ENCODE measurements at places on chromosomes 13 and 19.

DNA sequence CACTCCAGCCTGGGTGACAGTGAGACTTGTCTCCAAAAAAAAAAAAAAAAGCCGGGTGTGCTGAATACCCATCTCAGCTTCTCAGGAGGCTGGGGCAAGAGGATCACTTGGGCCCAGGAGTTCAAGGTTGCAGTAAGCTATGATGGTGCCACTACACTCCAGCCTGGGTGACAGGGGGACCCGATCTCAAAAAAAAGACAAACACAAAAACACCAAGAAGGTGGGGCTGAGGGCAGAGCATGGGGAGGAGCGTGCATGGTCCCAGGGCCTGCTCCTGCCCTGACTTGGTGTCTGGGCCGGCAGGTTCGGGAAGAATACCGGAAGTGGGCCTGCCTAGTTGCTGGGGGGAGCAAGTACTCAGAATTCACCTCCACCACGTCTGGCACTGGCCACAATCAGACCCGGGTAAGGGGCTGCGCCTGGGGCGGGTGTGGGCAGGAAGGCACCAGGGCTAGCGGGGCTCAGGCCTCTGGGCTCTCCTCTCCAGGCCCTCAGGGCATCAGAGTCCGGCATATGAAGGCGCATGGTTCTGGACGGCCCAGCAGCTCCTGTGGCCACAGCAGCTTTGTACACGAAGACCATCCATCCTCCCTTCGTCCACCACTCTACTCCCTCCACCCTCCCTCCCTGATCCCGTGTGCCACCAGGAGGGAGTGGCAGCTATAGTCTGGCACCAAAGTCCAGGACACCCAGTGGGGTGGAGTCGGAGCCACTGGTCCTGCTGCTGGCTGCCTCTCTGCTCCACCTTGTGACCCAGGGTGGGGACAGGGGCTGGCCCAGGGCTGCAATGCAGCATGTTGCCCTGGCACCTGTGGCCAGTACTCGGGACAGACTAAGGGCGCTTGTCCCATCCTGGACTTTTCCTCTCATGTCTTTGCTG is 11.3 kb downstream of the DDX39A start:
- H3K27me3 ChIP-seq: no peaks in the 10 kb centered on the region
- H3K27ac ChIP-seq: no peak overlapping the region
- no peak overlapping the region for H3K4me3 ChIP-seq
- H3K4me1 ChIP-seq: peaks cover 13% of the 10 kb centered on the region
- peaks cover 74% of the 10 kb centered on the region for H3K36me3 ChIP-seq
- no peak for DNase-seq

GRCh38 chr19:35752746-35753350 is 4.0 kb downstream of the HSPB6 start:
- H3K4me3 ChIP-seq: no peak overlapping the region
- no peaks in the 10 kb centered on the region for H3K27me3 ChIP-seq
- no peak overlapping the region for H3K27ac ChIP-seq
- H3K36me3 ChIP-seq: peaks cover 32% of the 10 kb centered on the region
- peaks cover 33% of the 10 kb centered on the region for H3K4me1 ChIP-seq

DNA sequence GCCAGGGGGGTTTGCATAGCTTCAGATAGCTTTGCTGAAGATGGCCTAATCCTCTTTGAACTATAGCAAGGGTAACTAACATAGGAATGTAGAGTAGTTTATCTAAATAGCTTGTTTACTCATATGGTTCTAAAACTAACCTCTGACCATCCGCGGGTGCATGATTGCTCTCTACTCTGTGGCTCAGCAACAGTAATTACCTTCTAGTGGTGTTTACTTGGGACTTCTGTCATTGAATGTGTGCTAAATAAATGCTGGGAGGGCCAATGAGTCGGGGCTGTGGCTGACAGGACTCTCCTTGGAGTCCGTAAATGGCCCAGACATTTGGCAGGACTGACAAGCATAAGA is 1461.9 kb downstream of the UQCRFS1 start:
- no peaks in the 10 kb centered on the region for H3K4me1 ChIP-seq
- DNase-seq: no peak
- no peak overlapping the region for H3K27ac ChIP-seq
- H3K27me3 ChIP-seq: no peaks in the 10 kb centered on the region
- no peak overlapping the region for H3K4me3 ChIP-seq

GRCh38 chr13:44605275-44605674 is 29.1 kb upstream of the TSC22D1 start:
- H3K36me3 ChIP-seq: no peaks in the 10 kb centered on the region
- H3K4me1 ChIP-seq: no peaks in the 10 kb centered on the region
- H3K27me3 ChIP-seq: no peaks in the 10 kb centered on the region
- no peak overlapping the region for H3K4me3 ChIP-seq

- peak; percentile 76 for DNase-seq
- H3K4me3 ChIP-seq: no peak overlapping the region
- H3K27me3 ChIP-seq: no peaks in the 10 kb centered on the region
- peaks cover 5% of the 10 kb centered on the region for H3K4me1 ChIP-seq
- H3K36me3 ChIP-seq: peaks cover 33% of the 10 kb centered on the region
These were observed 73.0 kb downstream of the IPO5 start for GRCh38 chr13:98026457-98026857.

DNA sequence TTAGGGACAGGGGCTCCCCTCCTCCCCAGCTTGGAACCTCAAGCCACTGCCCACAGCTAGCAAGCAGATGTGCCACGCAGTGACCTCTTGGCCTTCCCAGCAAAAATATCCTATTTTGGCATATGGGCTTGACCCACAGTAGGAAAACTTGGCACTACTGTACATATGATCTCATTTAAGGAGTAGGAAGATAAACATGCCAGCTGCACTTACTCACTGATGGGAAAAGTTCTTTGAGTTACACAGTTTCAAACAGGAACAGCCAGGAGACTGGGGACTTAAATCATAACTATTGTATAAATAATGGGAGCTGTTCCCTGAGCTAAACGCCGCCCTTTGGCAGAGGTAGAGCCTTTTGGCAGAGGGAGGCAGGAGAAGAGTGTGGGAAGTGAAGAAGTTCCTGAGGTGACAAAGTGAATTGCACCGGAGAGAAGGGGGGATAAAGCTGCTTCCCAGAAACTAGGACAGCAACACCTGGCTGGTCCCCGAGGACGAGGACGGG is 6.1 kb downstream of the SACS start:
- H3K4me3 ChIP-seq: no peak overlapping the region
- peaks cover 9% of the 10 kb centered on the region for H3K4me1 ChIP-seq
- H3K27me3 ChIP-seq: no peaks in the 10 kb centered on the region
- H3K27ac ChIP-seq: peak overlapping the region; percentile 98
- DNase-seq: peak; percentile 64
- H3K36me3 ChIP-seq: no peaks in the 10 kb centered on the region

DNA sequence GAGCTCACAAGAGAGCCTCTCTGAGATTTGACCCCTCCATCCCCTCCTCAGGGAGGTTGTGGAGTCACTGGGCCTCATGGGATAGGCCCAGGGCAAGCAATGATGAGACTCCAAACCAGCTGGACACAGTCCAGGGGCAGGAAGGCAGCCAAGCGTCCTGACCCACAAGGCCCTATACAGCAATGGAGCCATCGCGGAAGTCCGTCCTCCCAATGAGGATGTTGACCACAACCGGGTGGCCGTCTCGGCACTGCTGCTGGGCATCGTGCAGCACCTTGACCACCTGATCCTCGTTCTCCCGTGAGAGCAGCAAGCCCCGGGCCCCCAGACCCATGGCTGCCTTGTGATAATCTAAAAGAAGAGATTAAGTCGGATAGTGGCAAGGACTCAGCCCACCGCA is 7.9 kb downstream of the SYDE1 start:
- no peak for DNase-seq
- no peak overlapping the region for H3K4me3 ChIP-seq
- peaks cover 4% of the 10 kb centered on the region for H3K4me1 ChIP-seq
- no peaks in the 10 kb centered on the region for H3K27me3 ChIP-seq
- peaks cover 95% of the 10 kb centered on the region for H3K36me3 ChIP-seq

DNA sequence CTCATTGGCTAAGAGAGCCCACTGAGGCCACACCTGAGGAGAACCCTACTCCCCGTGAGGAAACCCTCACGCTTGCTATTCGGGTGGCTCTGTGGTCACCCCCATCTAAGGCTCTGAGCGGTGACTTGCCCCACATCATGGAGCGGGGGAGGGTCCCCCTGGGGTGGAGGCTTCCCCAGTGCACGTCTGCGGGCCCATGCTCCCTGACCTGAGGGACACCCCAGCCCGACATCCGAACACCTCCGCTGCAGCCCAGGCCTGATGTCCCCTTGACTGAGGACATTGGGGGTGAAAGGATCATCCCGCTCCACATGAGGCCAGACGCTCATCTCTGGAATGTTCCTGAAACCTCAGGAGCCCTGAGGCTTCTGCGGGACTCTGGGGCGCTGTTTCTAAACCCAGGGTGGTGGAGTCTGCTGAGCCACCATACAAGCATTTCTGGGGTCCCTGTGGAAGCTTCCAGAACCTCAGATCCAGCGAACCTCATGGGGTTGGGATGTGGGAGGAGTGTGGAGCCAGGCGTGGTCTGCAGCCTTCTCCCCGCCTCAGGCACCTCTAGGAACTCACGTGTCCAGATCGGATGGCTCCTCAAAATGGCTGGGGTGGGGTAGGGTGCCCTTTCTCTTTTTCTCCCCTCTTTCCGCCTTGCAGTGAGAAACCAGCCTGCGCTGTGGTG is 19.9 kb downstream of the TMED1 start:
- no peaks in the 10 kb centered on the region for H3K27me3 ChIP-seq
- H3K27ac ChIP-seq: no peak overlapping the region
- H3K4me1 ChIP-seq: peaks cover 25% of the 10 kb centered on the region
- DNase-seq: no peak

- H3K4me3 ChIP-seq: no peak overlapping the region
- H3K36me3 ChIP-seq: peaks cover 5% of the 10 kb centered on the region
- H3K27ac ChIP-seq: no peak overlapping the region
- peaks cover 21% of the 10 kb centered on the region for H3K4me1 ChIP-seq
These were observed 10.4 kb downstream of the SMARCA4 start for GRCh38 chr19:10971107-10971726.

GRCh38 chr13:24179486-24179850 is 18.9 kb downstream of the SPATA13 start:
- DNase-seq: no peak
- H3K4me1 ChIP-seq: peaks cover 7% of the 10 kb centered on the region
- no peak overlapping the region for H3K27ac ChIP-seq
- no peaks in the 10 kb centered on the region for H3K36me3 ChIP-seq
- no peak overlapping the region for H3K4me3 ChIP-seq

GRCh38 chr13:109074436-109074835 is 445.0 kb downstream of the MYO16 start:
- no peak for DNase-seq
- H3K4me1 ChIP-seq: no peaks in the 10 kb centered on the region
- H3K36me3 ChIP-seq: no peaks in the 10 kb centered on the region
- no peak overlapping the region for H3K27ac ChIP-seq

Measured in mesenchymal stem cell (in vitro differentiated cells and primary cell).